ENCODE measurements at places on chromosomes 2 and 18. TPM values are rescaled to one million over a fixed set of nuclear protein-coding genes. Genes with fewer than 3 reads are reported as not detected.
A peak's percentile ranks its signal among the peaks of the same experiment; 100 is the strongest.

DNA sequence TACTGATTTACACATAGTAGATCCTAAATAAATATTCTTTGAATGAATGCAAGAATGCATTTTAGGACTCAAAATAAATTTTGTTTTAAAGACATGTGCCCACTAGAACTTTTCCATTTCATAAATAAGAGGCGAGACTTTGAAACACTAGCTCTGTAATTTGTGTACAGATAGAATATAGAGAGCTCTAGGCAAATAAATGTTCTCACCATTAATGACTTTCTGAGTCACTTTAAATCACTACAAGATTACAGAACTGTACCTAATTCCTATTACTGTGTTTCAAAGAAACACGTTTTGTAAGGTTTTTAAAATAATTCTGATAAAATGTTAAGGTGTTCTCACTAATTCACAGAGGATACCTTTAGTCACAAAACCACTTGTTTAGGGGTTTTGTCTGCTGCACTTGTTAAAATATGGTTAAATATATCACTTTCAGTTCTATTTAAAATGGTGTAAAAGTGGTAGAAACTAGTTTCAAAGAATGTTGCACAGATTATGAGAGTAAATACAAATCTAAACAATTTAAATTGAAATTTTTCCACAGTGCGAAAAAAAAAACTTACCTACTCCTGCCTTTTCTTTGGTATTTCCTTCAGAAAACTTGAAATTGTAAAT is 158.7 kb upstream of the ZC3H15 start:
- no peak for DNase-seq

WNT10A gene
- 0.98 TPM for polyA plus RNA-seq

- DNase-seq: no peak
Observed at GRCh38 chr18:7590826-7591560, 23.9 kb downstream of the PTPRM start.

- DNase-seq: no peak
Observed at GRCh38 chr2:239154971-239155805, 245.6 kb downstream of the HDAC4 start.

WDR75 gene
- 46.3 TPM for polyA plus RNA-seq

DNA sequence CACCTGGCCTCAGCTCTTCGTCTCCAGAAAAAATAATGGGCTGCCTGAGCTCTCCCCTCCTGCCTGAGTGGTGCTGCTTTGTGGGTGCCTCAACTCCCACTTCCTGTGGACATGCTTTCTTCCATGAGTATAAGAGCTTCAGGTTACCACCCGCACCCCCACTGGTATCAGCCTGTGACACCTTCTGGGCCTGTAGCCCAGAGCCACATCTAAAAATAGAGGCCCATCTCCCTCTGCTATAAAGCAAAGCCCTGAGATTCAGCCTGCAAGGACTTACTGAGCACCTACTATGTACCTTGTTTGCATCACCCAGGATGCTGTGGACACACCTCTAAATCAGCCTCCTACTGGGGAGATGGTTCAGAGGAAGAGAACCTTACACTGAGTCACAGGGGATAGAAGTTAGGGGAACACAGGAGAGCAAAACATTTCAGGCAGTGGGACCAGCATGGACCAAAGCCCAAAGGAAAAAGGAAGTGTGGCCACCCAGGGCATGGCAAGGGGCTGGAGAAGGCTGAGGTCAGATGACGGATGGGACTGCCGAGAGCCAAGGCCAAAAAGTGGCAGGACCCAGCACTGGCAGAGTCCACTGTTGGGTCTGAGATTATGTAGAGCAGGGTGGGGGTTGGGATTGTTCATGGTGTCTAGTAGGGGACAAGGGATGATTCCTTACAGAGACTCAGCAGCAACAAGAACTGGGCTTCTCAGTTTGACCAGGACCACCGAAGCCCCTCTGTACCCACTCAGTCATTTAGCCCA is 123.7 kb upstream of the PPP1CB start:
- DNase-seq: no peak

- no peak for DNase-seq
Observed at GRCh38 chr2:228983700-228984099, 287.4 kb downstream of the PID1 start.

DNA sequence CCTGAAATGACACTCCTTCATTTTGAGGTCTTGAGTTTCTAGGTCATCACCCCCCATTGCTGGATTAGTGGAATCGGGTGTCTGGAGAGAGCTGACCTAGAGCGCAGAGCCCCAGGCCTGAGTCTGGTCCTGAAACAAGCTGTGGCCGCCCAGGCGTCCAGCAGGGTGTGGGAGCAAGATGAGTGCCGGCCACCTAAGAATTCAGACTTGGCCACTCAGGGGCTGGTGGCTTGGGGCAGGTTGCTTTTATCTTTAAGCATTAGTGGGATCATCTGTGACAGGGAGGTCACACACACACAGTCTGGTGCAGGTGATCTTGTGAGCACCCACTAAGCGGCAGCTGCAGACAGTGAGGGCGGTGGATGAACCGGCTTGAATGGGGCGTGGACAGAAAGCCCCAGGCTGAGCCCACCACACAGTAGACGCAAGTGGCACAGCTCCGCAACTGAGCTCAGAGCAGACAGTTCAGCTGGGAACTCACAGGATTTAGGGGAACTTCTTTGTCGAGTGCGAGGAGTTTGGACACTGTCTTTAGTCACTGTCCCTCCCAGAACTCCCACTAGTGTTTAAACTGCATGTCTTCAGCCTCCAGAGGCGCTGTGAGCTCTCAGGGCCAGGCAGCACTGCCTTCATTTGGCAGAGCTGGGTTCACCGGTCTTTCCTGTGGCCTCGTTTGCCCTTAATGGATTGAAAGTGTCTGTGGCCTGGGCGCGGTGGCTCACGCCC is 21.5 kb downstream of the ITGB1BP1 start:
- no peak for DNase-seq

PAX8 gene
- polyA plus RNA-seq: 593 TPM

NEU2 gene
- polyA plus RNA-seq: not detected

CUL3 gene
- polyA plus RNA-seq: 138 TPM

KCNG2 gene
- polyA plus RNA-seq: 0.11 TPM

DNA sequence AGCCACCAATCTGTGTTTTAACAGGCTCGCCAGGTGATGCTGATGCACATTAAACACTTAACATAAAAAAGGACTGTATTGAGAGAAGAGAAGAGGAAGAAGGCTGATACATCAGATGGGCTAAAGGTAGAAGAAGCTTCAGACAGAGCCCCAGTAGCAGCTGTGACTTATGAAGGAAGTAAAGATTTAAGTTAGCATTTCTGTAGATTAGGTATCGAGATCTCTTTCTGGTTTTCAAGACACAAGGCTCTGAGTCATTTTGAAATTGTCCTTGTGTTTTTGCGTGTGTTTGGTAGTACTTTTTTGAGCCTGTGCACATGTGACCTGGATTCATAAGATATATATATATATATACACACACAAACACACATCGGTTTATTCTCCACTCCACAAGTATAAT is 40.6 kb upstream of the GCFC2 start:
- DNase-seq: no peak

AMER3 gene
- polyA plus RNA-seq: 0.03 TPM

GRCh38 chr2:178043266-178043665 is 29.3 kb downstream of the PDE11A start:
- DNase-seq: no peak

DYNAP gene
- not detected for polyA plus RNA-seq

DNA sequence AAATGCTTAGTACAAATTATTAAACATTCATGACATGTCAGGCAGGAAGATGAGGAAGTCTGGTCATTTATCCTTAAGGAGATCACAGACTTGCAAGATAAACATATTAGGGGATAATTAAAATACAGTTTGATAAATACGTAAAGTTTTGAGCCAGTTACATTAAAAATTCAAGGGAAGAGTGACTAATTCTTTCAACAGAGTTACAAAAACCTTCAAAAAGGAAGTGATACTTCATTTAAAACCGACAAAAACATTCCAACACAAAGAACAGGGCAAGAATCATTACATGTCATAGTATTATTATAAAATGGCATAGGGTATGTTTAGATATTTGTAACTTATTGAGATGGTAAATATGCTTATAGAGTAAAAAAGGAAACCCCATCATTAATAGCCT is 636.0 kb downstream of the NR4A2 start:
- no peak for DNase-seq

DNA sequence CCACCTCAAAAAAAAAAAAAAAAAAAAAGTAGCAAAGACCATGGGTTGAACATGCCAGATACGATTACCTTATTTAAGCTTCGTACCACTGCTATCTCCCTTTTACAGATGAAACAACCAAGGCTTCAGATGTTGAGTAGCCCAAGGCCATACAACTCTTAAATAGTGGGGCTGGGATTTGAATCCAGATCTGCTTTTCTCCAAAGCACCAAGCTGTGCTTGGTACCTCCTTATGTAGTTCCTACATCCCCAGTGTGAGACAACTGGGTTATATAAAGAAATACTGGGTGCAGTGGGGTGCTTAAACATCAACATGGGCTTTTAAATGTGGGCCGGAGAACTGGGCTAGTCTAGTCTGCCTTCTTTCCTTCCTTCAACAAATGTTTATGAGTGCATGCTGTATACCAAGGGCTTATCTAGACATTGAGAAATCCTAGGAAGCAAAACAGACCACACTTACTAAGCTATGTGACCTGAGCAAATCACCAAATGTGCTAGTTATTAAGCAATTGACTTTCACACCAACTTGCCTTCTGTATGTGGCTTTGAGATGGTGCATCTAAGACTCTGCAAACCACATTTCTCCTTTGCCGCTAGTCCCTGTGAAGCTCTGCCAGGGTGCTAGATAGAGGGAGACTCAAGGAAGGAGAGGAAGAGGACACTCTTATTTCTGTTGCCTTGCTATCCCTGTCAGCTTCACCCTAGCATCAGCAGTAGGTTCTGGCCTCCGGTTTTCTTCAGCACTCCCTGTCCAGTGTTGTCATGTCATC is 206.8 kb upstream of the FBXO11 start:
- DNase-seq: no peak

GRCh38 chr2:74555610-74556103 is 1.1 kb downstream of the DOK1 start:
- DNase-seq: no peak

DPP10 gene
- polyA plus RNA-seq: 12.1 TPM

DNA sequence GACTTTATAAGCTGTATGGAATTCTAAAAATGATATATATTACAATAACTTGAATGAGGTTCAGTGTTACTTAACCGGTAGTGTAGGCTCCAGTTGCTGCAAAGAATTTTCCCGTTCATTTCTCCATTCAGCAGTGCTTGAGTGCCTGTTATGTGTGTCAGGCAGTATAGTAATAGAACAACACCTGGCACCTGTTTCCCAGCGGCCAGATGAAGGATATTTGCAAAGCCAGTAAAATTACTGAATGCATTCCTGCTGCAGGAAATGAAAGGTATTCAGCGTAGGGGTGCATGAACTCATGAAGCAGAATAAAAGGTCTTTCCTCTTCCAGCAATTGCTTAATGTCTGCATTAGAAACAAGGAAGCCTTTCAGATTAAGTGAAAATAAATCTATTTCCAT is 18.8 kb downstream of the YPEL5 start:
- no peak for DNase-seq

CLEC4F gene
- polyA plus RNA-seq: not detected

GRCh38 chr18:70456376-70456775 is 167.5 kb downstream of the SOCS6 start:
- no peak for DNase-seq

DNA sequence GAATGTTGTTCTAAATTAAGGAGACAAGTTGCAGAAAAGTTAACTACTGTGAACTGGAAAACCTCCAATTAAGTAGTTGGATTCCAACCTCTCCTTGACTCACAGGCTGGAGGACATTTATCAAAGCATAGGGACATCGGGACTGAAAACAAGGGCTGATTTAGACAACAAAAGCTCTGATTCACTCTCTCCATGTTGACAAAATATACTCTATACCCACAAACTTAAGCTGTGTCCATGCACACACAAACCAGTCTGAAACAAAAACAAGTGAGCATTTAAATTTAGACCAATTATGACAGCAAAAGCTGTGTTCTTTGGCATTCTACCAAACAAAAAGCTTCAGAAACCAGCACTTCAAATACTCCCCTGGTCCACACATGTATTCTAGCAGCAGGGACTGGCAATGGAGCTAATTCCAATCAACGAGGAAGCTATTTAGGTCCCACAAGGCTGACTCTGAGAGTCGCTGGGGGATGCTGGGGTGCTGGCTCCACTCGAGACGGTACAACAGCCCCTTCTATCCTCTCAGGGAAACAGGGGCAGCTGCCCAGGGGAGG is 71.4 kb downstream of the NXPH2 start:
- peak; percentile 11 for DNase-seq

GRCh38 chr18:50396005-50396660 is 21.3 kb downstream of the SKA1 start:
- DNase-seq: no peak

FBXO48 gene
- polyA plus RNA-seq: 2.3 TPM

IL36B gene
- not detected for polyA plus RNA-seq

EN1 gene
- polyA plus RNA-seq: not detected

CABYR gene
- 9.0 TPM for polyA plus RNA-seq

- DNase-seq: no peak
Observed at GRCh38 chr2:218023636-218024035, 20.8 kb upstream of the TNS1 start.

HK2 gene
- polyA plus RNA-seq: 8.3 TPM

GRCh38 chr2:6973895-6974545 is 56.8 kb downstream of the RNF144A start:
- no peak for DNase-seq

SGPP2 gene
- 20.2 TPM for polyA plus RNA-seq

GRCh38 chr2:45043174-45043573 is 33.9 kb upstream of the SIX2 start:
- DNase-seq: no peak

DNA sequence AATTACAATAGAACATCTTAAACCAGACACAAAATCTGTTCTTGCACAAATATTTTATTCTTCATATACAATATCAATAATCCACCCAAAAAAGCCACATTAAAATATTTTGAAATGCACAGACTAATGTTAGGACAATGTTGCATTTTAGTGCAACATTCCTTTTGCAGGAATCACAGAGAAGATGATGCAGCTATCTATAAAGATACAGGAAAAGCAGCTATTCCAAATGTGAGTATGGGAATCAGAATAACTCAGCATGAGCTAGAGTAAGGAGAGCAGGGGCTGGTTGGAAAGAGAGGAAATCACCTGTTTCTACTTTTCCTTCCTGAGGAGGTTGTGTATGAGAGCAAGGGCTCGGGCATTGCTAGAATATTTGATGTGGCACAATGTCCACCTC is 4.8 kb downstream of the C2orf66 start:
- no peak for DNase-seq

TMEM87B gene
- polyA plus RNA-seq: 24.4 TPM

- DNase-seq: no peak
Observed at GRCh38 chr2:221529943-221530652, 42.0 kb downstream of the EPHA4 start.

GRCh38 chr2:195601361-195601760 is 55.7 kb upstream of the SLC39A10 start:
- no peak for DNase-seq

RBKS gene
- 8.0 TPM for polyA plus RNA-seq

BMPR2 gene
- 53.9 TPM for polyA plus RNA-seq

GRCh38 chr18:28015671-28016070 is 161.3 kb downstream of the CDH2 start:
- no peak for DNase-seq

- DNase-seq: no peak
Observed at GRCh38 chr2:64487256-64488049, 33.5 kb downstream of the LGALSL start.

LYPD6B gene
- polyA plus RNA-seq: 23.6 TPM

CNGA3 gene
- polyA plus RNA-seq: 0.06 TPM
